Hepatocyte (in vitro differentiated cells): ENCODE measurements at places on chromosomes 11 and 22.

DNA sequence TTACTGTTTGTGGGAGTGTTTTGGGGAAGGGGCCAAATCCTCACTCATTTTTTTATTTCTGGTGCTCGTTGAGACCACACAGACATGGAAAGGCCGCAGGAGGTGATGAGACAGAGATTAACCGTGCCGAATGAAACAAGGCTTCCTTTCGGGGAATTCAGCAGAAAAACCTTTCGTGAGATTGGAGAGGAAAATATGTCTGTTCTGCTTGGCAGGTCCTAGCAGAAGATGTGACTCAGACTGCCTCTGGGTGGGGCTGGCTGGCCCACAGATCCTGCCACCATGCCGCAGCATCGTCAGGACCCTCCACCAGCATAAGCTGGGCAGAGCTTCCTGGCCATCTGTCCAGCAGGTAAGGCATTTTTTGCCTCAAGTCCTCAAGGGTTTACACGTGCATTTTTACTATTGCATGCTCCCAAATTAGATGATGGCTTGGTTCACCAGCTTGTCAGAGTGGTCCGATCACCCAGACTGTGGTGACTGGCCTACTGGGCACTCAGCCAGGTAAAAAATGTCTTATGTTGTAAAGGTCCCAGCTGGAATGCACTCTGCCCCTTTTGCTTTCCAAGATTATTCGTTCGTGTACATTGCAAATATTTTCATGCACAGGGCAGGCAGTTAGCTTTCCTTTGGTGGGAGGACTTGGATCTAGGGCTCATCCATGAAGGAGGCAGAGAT lies 1.5 kb downstream of the DDB2 start:
- DNase-seq: peak; percentile 79

DNA sequence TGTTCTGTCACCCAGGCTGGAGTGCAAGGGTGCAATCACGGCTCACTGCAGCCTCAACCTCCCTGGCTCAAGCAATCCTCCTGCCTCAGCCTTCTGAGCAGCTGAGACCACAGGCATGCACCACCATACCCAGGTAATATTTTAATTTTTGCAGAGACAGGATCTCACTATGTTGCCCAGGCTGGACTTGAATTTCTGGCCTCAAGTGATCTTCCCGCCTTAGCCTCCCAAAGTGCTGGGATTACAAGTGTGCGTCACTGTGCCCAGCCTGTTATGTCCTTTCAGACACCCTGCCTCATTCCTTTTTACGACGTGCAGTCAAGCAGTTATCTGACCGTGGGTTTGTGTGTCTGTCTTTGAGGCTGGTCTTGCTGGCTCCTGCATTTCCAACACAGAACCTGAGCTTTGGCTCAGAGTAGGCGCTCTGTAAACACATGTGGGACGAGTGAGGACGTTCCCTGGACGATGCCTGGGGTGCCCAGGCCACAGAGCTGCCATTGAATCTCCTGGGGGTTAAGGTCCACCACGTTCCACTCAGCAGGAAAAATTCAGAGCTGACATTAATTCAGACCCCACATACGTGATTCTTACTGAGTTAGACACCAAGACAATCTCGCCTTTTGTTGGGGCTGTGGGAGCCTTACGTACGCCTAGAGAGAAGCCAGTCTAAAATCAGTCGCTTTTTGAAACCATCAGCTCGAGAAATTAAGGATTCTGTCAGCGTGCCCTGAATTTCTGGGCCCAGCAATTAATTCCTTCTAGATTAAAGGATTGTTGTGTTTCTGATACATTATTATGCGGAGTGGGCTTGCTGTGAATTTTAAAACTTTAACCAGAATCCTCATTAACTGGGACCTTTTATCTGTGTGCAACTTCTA lies 21.5 kb upstream of the EMID1 start:
- no peak for DNase-seq

- DNase-seq: no peak
Observed at GRCh38 chr11:22690871-22691270, 24.5 kb downstream of the GAS2 start.

- peak; percentile 39 for DNase-seq
Observed at GRCh38 chr11:64971421-64972233, at the start of gene MAJIN. MAJIN (minus strand) TSS chr11:64972108; CDS start chr11:64959405, 12,703 bp downstream.

GRCh38 chr11:46252373-46252914 lies 25.0 kb upstream of the CREB3L1 start:
- peak; percentile 79 for DNase-seq

GRCh38 chr11:30788849-30789248 lies 202.7 kb upstream of the MPPED2 start:
- DNase-seq: no peak

DNA sequence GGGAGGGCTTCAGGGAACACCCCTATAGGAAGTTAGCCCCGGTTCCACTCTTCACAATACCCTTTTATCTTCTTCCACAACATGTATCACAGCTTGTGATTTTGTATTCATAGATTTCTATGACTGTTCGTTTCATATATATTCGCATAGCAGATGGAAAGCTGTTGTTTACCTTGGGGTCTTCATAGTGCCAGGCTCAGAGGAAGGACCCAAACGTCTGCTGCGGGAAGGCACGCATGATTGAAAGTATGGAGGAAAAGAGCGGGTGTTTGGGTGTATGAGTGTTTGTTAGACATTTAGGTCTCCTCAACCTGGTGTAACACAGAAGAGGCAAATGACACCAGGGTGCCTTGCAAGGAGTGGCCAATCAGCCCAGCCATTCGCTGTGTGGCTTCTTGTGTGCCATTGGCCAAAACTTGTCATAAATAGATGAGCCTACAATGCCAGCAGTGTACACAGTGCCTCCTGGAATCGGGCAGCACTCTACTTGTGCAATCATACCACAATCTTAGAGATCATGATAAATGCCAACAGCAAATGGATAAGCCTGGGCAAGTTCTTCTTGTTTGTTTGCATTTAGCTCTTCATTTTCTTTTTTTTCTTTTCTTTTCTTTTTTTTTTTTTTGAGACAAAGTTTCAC lies 10.9 kb upstream of the ADA2 start:
- no peak for DNase-seq

DNA sequence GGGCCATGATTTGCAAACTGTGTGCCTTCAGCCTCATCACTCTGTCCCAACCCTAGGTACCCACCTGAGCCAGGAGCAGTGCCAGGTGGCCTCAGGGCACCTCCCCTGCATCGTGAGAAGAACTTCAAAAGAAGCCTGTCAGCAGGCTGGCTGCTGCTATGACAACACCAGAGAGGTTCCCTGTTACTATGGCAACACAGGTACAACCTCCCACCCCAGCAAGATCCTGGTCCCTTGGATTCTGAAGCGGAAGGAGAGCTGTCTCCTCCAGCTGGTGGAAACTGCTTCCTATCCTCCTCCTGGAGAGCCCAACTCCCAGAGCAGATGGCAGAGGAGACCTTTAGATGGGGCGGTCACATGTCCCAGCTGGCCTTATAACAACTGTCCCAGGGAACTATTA lies 2.9 kb downstream of the ZP1 start:
- DNase-seq: no peak
